IMR-90 (cell line): ENCODE measurements at places on chromosomes 6 and 20.

DNA sequence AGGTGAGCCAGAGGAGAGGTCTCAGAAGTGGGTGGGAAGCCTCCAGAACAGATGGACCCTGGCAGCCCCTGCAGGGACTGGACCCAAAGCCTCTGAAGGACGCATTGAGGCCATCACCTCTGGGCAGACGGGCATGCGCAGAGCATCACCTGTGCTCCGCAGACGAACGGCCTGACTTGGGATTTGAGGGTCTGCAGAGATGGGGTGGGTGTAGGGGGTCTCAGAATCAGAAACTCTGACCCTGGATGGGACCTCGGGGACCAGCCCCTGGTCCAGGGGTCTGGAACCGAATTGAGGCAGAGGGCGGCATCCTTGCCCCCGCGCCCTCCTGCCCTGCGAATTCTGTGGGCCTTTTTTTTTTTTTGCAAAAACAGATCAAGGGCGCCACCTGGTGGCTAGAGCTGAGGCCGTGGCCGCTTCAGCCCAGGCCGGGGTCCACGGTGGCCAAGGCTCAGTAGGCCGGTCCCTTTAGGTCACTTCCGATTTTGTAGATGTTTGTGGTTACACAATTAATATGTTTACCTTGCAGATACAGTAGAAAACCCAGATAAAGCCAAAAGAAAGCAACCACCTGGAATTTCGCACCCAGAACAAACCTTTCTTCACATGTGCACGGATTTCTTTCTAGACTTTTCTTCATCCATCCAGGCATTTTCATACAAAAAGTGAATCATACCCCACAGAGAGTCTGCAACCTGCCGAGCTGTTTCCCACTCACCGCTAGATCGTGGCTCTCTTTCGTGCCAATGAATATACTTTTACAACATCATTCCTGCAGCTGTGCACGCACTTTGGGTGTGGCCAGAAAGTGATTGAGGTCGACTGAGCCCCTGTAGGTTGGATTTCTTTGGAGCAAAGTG is 25.9 kb downstream of the ZBP1 start:
- DNase-seq: peak; percentile 8

- no peak for DNase-seq
Observed at GRCh38 chr6:18270216-18270615, 5.9 kb upstream of the DEK start.

DNA sequence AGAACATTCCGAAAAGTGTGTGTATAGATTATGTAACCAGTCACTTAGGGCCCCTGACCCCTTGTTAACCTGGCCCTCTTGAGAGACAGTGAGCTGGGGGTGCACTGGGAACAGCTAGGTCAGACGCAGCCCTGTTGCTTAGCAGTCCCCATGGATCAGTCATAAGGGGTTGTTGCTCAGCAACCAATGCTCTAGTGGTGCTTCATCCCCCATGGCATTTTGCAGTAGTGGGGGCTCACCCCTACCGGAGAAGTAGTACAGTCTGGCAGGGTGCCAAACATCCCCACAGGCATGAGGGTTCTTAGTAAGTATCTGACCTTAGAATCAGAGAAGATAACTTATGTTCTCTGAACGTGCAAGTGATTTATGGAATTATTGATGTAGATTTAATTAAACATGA is 12.3 kb downstream of the PKIB start:
- DNase-seq: no peak

- DNase-seq: peak; percentile 4
Observed at GRCh38 chr6:48535582-48536009, 424.6 kb upstream of the PTCHD4 start.

DNA sequence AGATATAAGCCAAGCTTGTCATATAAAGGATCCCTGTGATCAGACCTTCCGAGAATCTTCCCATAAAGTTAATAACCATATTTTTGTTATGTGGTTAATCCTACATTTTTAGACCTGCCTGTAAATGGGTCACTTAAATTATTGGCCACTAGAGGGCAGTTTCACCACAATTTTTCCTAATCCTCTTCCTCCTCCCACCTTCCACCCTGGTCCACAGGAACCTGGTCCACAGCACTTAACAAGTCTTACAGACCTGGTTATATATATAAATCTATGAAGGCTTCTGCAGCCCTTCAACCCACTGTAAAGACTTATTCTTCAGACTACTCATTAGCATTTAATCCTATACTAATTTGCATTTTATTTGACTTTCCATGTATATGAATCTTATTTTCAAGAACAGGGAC is 28.3 kb downstream of the MRS2 start:
- peak; percentile 54 for DNase-seq

- no peak for DNase-seq
Observed at GRCh38 chr6:27994616-27995015, 37.6 kb downstream of the OR2B6 start.

DNA sequence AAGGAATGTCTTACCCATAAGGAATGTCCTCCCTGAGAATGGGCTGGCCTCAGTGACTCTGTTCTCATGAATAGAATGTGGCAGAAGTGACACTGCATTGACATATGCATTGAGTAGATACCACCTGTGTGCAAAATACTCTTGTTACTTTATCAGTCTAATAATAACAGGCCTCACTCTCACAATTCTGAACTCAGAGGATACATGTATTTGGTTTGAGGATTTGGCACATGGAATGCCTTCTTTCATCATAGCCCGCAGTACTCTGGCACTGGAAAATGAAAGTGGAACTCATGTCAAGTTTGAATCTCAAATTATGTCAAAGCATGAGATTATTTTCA is 52.9 kb upstream of the PLCB4 start:
- DNase-seq: peak; percentile 58

DNA sequence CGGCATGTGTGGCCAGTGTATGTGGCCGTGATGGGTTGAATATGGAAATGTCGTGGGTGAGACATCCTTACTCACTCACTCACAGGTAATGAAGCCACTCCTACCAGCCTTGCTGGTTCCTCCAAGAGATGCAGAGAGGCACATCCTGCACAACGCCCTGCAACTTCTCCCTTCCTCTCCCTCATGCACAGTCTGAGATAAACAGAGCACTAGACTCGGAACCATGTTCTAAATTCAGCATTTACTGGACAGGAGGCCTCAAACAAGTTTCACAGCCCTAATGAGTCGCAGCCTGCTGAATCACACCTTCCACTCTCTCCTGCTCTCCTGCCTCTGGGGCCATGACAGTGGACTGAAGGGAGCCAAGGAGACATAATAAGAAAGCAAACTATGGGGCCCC is 91.2 kb downstream of the ISM1 start:
- DNase-seq: no peak

- DNase-seq: no peak
Observed at GRCh38 chr6:61977947-61978346, 308.1 kb downstream of the KHDRBS2 start.

DNA sequence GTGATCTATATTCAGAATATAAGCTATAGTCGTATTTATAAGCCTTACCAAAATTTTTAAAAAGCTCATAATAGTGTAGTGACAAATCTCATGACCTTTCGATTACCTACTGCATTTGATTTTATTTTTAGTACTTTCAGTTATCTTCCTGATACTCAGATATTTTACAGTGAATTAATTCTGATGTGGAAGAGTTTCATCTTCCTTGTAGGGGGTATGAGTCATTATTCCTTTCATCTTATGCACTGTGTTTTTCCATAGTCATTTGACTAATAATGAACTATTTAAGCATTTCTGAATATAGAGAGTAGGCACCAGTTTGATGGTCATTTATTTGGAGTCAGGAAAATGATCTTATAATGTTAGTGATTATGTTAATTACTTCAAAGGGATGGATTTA is 36.4 kb downstream of the HDGFL1 start:
- DNase-seq: peak; percentile 36

GRCh38 chr6:152368751-152369624 is 268.2 kb downstream of the SYNE1 start:
- DNase-seq: peak; percentile 35
